ENCODE measurements at places on chromosomes 13 and 19.

- DNase-seq = no peak
Measured at GRCh38 chr19:4102339-4103079, 21.4 kb downstream of the MAP2K2 start.

- no peak for DNase-seq
Measured at GRCh38 chr13:110206996-110207395, 100.0 kb downstream of the COL4A1 start.

DNA sequence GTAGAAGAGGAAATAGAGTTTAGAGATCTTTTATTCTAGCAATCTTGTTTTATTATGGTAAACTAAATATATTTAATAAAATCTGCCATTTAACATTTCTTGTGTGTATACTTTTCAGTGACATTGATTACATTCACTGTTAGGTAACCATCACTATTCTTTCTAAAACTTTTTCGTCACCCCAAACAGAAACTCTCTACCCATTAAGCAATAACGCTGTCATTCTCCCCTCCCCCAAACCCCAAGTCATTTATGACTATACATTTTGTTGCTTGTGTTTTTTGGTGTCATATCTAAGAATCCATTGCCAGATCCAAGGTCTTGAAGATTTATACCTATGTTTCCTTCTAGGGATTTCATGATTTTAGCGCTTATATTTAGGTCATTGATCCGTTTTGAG is 10.6 kb downstream of the URI1 start:
- no peak for DNase-seq

- DNase-seq = no peak
Measured at GRCh38 chr13:76868371-76868770, 17.8 kb downstream of the KCTD12 start.

- no peak for DNase-seq
Measured at GRCh38 chr19:54955376-54955775, 8.0 kb upstream of the NLRP7 start.

- no peak for DNase-seq
Measured at GRCh38 chr19:3580156-3580934, 4.9 kb upstream of the GIPC3 start.

Data from RWPE2 (cell line).